Common myeloid progenitor, CD34-positive (primary cell): ENCODE measurements at places on chromosomes 4 and X.

DNA sequence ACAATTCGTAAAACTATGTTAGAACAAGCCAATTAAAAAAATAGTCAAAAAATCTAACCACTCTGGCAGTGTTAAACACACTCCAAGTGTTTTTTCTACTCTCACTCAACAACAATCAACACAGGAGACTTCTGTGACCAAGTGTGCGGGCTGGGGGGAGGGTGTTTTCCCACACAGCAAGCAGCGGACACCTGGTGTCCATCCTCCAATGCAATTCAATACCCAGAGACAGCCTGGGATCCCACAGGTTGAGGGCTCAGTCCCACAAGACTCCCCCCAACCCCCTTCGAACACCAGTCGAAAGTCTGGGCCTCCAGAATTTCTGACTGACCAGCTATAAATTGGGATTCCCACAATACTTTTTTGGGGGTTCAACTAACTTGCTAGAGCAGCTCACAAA lies 8.3 kb upstream of the PIM2 start:
- no peak for DNase-seq

DNA sequence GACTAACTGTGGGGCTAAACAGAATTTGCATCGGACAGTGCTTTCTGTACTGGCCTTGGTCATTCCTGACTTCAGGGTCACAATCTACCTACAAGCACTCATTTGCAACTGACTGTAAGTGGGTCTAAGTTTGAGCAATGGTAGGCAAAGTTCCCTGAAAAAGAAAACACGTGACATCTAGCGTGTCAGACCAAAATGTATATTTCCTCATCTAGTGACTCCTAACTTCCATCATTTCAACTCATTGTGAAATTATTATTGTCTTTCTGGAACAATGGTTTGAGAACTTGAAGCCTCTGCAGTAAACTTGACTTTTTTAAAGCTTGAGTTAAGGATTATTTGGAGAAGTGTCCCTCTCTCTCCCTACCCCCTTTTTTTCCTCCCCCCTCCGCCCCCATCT lies 113.6 kb downstream of the MID1 start:
- no peak for DNase-seq

DNA sequence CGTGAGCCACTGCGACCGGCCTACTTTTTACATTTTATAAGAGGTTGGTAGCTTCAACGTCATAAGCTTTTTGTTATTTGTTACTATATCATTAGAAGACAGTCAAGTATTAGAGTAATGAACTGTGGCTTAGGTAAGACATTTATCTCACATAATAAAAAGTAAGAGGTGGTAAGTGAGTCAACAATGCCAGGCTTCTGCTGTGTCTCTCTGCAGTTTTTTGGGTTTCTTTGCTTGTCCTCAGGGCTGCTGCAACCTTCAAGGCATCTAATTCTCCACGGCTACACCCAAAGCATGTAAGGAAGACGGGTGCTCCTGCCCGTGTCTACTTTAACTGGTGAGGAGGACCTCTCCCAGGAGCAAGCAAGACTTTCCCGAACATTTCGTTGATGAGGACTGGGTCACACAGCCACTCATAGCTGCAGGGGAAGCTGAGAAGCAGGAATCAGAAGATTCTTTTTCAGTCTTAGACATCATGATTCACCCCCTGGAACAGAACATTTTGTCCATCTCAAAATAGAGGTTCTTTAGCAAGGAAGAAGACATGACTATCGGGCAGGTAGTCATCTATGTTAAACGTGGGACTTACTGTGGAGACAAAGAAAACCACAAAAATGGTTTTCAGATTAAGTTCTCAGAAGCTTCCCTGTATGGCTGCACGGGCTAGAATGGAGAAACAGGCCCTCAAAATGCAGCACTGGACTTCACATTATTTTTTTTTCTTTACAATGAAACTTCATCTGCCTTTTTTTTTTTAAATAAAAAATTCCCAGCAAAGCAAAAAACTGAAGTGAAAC lies 13.0 kb upstream of the RHOH start:
- DNase-seq, result no peak

GRCh38 chr4:106898621-106899230 lies 137.4 kb downstream of the DKK2 start:
- peak; percentile 53 for DNase-seq

GRCh38 chr4:100099746-100100145 lies 90.5 kb downstream of the DDIT4L start:
- no peak for DNase-seq

DNA sequence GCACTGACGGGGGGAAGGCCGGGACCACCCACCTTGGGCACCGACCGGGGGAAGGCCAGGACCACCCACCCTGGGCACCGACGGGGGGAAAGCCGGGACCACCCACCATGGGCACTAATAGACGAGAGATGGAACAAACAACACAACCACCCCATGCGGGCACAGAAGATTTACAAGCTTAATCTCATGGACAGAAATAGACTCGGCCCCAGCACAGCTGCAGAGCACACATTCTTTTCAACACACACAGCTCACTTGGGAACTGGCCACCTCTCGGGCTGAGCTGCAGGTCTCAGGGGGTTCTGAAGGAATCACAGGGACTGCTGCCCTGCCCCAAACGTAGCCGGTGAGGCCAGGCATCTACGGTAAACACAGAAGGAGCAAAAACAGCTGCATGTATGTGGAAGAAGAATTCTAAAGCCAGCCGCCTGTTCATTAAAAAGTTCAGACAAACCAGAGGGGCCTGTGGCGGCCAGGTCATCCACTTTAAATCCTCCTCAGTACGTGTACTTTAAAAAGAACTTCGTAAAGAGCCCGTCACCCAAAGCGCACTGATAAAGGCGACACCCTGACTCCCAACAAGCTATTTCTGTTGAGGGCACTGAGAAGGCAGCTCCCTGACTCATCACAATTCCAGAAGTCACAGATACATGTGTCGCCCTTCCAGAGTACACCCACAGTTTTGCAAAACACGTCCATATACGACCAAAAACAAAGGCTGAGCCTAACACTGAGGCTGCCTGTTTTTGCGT lies 17.7 kb downstream of the PPP2R3B start:
- DNase-seq, result no peak
